ENCODE measurements at places on chromosomes 5 and 9. TPM values are rescaled to one million over a fixed set of nuclear protein-coding genes. Genes with fewer than 3 reads are reported as not detected.
A peak's percentile ranks its signal among the peaks of the same experiment; 100 is the strongest.

DNA sequence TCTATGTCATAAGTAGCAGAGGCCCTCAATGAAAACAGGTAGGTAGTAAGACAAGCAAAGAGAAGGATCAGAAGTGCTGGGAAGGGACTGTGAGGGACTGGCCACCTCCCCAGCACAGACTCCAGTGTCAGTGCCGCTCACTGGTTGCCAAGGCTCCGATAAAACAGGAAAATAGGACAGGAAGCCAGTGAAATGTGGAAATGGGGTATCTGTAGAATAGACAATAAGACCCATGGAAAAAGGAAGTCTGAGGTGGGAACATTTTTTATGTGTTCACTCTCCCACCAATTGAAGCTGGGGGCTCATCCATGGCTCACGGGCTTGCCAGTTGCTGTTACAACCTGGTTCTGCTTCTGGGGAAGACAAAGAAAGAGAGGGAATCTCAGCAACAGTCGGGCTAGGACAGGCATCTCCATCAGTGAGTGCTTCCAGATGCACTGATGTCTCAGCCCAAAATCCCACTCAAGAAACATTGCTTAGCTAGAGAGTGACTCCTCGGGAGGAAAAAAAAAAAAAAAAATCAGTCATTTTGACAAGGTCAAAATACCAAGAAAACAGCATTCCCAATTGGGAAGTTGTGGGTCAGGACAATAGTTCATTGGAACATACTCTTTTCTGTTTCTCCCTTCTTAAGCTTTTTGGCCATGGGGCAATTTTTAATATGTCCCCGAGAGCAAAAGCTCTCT, 27.6 kb upstream of the NFIB start:
- H3K27ac ChIP-seq = peak overlapping the region; percentile 18
- no peaks in the 10 kb centered on the region for H3K36me3 ChIP-seq
- H3K4me1 ChIP-seq = peaks cover 15% of the 10 kb centered on the region
- no peak for DNase-seq

PCDHB5 gene
- total RNA-seq = 1.8 TPM

DNA sequence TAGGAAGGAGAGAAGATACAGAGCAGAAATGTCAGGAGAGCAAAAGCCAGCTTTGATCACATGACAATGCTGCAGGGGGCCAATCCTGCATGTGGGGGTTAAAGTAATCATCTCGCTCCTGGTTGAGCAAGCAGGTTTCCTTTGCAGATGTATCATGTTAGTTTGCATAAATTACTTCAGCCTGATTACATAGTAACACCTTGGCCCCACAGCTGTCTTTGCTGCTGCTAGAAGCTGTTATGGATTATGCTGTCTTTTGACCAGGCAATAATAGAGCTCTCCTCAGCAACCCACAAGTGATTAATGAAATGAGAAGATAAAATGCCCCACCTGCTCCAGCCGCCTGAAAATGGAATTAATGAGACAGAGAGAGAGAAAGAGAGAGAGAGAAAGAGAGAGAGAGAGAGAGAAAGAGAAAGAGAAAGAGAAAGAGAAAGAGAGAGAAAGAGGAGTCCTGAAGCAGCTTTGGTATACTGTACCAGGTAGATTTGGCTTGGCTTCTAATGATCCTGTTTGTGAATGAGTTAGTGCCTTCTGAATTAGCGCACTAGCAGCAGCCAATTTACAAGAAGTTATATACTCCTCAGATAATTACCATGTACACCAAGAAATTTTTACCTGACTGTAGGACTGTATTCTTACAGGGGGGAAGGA, 174.3 kb upstream of the RORB start:
- no peak for DNase-seq
- no peaks in the 10 kb centered on the region for H3K27me3 ChIP-seq
- no peak overlapping the region for H3K27ac ChIP-seq

DNA sequence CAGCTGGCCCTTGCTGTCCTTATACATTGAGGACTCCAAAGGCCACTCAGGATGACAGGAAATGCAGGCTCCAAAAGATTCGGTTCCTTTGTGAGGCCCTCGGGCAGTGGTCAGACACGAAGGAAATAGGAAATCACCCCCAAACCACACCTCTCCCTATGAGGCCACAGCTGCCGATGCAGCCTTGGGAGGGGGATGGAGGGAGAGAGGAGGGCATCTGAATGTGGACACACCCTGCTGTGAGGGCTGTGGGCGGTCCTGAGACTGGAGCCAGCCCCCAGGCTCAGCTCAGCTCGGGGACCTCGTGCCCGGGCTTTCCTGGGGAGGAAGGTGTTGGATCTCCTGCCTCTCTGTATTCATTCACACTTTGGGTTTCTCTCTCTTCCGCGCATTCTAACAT, 2.7 kb upstream of the CLPTM1L start:
- no peaks in the 10 kb centered on the region for H3K27me3 ChIP-seq
- no peak for DNase-seq
- H3K27ac ChIP-seq = no peak overlapping the region
- H3K4me3 ChIP-seq = no peak overlapping the region
- H3K4me1 ChIP-seq = peaks cover 28% of the 10 kb centered on the region
- peaks cover 4% of the 10 kb centered on the region for H3K36me3 ChIP-seq

- peak overlapping the region; percentile 10 for H3K4me3 ChIP-seq
- no peaks in the 10 kb centered on the region for H3K27me3 ChIP-seq
- no peak overlapping the region for H3K27ac ChIP-seq
- H3K36me3 ChIP-seq = no peaks in the 10 kb centered on the region
- H3K4me1 ChIP-seq = peaks cover 36% of the 10 kb centered on the region
Measured at GRCh38 chr9:89477811-89478630, 19.9 kb downstream of the SEMA4D start.
